Choroid plexus epithelial cell (primary cell): ENCODE measurements at places on chromosomes 13 and 19.

GRCh38 chr13:102586615-102587014, 10.2 kb upstream of the TPP2 start:
- no peak for DNase-seq

DNA sequence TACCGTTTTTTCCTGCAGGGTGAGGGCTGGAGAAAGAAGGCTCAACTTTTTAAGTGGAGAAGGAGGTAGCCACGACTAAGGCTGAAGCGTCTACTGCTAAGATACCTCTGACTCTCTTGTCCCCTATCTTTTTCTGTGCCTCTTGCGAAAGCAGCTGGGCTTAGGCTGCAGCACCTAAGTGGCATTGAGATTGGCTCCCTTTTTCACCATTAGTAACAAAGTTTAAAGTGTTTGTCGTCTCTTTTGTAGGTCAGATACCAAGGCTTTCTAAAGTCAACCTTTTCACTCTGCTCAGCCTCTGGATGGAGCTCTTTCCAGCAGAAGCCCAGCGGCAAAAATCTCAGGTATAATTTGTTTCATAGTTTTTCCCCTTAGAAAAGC, 887 bp downstream of the CDADC1 start:
- peak; percentile 39 for DNase-seq

DNA sequence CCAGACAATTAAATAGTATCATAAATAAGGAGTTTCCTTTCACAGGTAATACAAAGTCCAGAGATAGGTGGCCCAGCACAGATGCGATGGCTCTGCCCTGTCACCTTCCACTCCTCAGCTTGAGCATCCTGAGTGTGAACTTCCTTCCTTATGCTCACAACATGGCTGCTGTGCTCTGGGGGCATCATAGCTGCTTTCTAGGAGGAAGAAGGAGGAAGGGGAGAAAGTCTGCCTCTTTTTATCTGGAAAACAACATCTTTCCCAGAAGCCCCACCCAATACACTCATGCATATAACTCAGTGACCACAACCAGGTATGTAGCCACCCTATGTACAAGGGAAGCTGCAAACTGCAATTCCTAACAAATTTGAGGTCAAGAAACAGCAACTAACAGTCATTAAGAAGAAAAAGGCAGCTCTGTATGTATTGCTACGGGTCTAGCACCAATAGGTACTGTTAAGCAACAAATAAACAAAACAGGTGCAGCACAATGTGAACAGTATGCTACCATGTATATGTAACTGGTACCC, 201.2 kb upstream of the UBL3 start:
- DNase-seq = no peak

DNA sequence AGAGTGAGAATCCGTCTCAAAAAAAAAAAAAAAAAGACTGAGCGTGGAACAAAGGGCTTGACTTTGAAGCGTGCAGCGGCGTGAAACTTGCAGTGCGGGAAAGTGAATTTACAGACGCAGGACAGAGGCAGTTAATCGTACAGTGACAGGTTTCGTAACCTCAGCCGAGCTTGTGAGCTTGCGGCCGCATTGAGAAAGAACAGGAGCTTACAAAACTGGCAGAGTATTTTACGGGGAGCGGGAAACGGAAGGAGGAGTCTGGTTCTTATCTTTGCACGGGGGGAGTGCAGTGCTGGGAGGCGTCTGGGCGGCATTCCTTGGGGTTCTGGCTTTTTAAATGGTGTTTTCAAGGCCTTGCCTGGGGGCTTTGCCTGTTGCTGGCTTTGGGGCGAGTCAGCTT, 6.0 kb upstream of the BSG start:
- no peak for DNase-seq

DNA sequence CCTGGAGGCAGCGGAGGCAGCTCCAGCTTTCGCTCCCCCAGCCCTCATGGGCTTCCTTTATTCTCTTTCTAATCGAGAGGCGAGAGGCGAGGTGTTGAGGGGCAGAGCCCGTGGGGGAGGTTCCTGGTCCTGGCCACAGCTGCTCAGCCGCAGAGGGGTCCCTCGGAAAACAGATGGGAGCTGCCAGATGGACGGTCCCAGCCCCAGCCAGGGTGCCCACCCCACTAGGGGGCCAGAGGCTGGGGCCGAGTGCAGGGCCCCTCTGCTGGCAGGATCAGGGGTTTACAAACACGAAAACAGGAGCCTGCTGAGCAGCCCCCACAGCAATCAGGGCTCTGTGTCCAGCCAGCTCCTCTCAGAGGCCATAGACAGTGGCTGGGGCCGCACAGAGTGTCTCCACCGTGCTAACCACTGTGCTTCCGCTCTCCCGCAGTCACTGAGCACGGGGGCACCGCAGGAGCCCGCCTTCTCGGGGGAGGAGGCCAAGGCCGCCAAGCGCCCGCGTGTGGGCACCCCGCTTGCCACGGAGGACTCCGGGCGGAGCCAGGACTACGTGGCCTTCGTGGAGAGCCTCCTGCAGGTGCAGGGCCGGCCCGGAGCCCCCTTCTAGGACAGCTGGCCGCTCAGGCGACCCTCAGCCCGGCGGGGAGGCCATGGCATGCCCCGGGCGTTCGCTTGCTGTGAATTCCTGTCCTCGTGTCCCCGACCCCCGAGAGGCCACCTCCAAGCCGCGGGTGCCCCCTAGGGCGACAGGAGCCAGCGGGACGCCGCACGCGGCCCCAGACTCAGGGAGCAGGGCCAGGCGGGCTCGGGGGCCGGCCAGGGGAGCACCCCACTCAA, 182.2 kb downstream of the KDM4B start:
- DNase-seq = no peak

DNA sequence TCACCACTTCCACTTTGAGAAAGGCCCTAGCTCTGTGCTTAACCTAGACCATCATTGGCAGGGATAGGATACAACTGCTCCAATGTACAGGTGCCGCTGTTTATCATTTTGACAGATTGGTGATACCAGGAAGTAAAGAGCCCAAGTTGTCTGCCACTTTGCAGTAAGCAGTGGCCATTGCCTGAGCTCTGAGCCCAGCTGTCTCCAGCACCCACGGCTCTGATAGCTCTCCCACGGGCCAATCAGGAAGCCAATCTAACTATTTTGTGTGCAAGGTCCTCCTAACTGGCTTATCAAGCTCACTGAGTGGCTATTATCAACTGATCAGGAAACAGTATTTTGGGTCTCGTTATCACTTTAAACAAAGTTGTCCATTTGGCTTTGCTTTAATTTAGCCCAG, 181.1 kb downstream of the DCT start:
- DNase-seq = no peak

- peak; percentile 50 for DNase-seq
Measured at GRCh38 chr13:23876265-23876664, 12.9 kb downstream of the MIPEP start.

DNA sequence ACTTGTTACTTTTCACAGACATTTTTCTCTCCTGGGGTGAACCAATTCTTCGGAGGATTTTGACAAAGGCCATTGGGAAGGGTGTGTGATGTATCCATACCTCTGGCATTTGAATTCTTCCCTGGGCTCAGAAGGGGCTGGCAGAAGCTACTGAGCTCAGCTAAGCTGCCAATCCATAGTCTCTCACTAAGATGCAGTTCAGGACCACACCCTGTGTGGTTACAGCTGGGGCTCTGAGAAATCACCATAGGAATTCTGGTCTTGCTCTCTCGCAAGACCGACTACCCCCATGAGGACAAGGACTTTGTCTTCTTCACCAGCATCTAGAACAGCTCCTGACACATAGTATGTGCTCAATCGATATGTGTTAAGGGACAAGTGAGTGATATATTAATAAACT, 6.0 kb downstream of the C13orf42 start:
- DNase-seq = no peak

- DNase-seq = peak; percentile 14
Measured at GRCh38 chr19:55259540-55260210, 858 bp upstream of the PPP6R1 start.

GRCh38 chr13:112634102-112634501, 46.1 kb upstream of the TUBGCP3 start:
- DNase-seq = no peak

DNA sequence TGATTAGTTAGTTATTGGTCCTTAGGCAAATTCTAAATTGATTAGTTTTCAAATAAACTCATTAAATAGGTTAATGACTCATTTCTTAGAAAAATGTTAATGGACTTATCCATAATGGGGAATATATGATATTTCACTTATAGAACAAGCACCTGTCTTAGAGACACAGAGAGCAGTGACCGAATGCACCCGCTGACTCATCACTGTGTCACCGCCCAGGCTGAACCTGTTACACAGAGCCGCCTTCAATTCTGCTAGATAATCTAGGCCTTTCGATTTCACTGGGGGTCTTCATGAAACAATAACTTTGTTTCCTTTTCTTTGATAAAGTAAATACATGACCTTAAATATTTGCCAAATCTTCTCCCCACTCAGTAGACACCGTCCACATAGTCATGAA, 13.1 kb downstream of the IRS2 start:
- no peak for DNase-seq

- DNase-seq = no peak
Measured at GRCh38 chr19:295687-296370, 4.6 kb upstream of the PLPP2 start.

- DNase-seq = no peak
Measured at GRCh38 chr13:32850316-32851052, 165.7 kb upstream of the KL start.

GRCh38 chr13:110105136-110105535, 201.8 kb downstream of the COL4A1 start:
- no peak for DNase-seq

GRCh38 chr19:49328741-49329140, 3.8 kb upstream of the SLC6A16 start:
- DNase-seq = no peak
